ENCODE measurements at places on chromosomes 13 and 19. TPM values are rescaled to one million over a fixed set of nuclear protein-coding genes. Genes with fewer than 3 reads are reported as not detected.
A peak's percentile ranks its signal among the peaks of the same experiment; 100 is the strongest.

KLF1 gene
- total RNA-seq: not detected

DNA sequence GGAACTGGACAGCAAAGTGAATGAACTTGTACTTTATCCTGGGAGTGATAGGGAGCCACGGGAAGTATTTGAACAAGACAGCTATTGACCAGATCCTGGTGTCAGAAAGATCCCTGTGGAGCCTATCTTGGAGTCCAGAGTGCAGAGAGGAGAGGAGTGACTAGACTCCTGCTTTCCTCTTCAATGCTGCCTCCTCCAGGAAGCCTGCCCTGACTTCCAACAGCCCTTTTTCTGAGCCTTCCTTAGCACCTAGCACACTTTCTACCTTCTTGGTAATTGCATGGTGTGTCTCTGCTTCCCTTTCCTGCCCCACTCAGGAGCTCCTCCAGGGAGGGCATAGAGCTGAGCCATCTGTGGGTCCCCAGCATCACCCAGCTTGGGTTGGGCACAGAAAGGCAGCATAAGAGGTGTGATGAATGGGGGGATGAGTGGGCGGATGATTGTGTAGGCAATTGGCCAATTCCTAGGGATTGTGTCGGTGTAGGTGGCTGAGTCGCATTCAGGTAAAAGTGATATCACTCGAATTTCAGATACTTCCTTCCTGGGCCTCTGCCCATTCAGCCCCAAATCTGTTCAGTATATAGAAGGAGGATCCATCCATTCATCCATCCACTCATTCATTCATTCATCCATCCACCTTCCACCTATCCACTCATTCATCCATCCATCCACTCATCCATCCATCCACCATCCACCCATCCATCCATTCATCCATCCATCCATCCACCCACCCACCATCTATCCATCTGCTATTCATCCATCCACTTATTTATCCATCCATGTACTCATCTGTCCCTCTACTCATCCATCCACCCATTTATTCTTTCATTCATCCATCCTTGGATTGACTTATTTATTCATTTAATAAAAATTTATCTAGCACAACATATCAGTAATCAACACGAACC is 26.9 kb downstream of the CYP4F22 start:
- H3K27ac ChIP-seq: no peak overlapping the region
- H3K27me3 ChIP-seq: peaks cover 3% of the 10 kb centered on the region
- DNase-seq: no peak
- H3K4me1 ChIP-seq: no peaks in the 10 kb centered on the region
- H3K4me3 ChIP-seq: no peak overlapping the region

DNA sequence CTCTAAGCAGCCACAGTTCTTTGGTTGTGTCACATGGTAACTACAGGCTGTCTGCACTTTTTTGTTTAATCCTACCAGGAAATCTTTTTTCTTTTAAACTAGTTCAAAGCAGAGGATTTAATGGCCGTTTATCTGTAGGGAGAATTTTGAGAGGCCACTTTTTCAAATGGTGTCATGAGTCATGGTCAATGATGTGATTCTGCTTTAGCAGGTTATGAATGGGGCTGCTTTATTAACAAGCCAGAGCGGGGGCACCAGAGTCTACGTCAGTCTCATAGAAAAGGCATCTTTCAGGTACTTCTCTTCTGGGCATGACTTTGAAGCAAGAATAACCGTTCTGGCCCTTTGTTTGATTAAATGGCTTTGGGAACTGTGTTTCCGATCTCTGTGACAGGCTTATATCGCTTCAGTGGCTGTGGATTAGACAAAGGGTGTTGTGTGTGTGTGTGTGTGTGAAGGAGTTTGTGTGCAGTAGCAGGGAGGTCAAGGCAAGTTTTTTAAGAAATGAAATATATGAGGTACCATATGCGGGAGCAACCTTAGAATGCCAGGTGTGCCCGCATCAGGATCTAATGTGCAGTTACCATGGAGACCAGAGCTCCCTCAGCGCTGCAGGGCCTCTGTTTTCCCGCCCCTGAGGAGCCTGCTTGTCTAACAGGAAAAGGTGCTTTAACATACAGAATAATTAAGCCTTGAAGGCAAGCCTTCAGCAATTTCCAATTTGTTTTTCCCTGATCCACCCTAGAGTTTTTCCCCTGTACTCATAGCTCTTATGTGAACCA is 120.5 kb downstream of the KATNAL1 start:
- peaks cover 9% of the 10 kb centered on the region for H3K4me1 ChIP-seq
- H3K27me3 ChIP-seq: no peaks in the 10 kb centered on the region
- DNase-seq: no peak
- no peak overlapping the region for H3K4me3 ChIP-seq
- H3K27ac ChIP-seq: no peak overlapping the region
- H3K36me3 ChIP-seq: peaks cover 16% of the 10 kb centered on the region

PSG7 gene
- 0.10 TPM for total RNA-seq

DNA sequence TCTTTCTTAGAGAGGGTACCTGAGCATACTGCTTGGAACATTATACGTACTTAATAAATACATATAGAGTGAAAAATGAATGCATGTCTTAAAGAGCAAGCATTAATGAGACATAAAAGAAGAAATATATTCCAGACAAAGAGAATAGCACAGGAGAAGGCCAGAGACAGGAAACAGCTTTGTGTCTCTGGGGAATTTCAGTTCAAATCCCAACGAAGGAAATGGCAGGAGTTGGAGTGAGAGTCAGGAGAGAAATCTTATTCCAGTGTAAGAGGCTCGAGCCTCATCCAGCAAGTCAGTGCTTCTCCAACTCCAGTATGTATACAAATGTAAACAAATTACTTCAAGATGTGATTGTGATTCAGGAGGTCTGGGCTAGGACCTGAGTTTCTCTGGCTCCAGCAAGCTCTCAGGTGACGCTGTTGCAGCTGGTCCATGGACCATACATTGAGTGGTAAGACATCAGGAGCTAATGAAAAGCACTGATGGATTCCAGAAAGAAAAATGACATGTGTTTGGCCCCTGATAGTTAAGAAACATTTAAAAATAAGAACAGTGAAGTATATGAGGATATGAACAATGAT is 108.2 kb downstream of the RAP2A start:
- DNase-seq: no peak
- H3K27ac ChIP-seq: no peak overlapping the region
- H3K36me3 ChIP-seq: no peaks in the 10 kb centered on the region
- no peak overlapping the region for H3K4me3 ChIP-seq
- no peaks in the 10 kb centered on the region for H3K4me1 ChIP-seq

GRCh38 chr19:50030937-50031336 is 5.1 kb downstream of the ZNF473 start:
- H3K27ac ChIP-seq: no peak overlapping the region
- H3K36me3 ChIP-seq: peaks cover 61% of the 10 kb centered on the region
- peaks cover 15% of the 10 kb centered on the region for H3K4me1 ChIP-seq

DNA sequence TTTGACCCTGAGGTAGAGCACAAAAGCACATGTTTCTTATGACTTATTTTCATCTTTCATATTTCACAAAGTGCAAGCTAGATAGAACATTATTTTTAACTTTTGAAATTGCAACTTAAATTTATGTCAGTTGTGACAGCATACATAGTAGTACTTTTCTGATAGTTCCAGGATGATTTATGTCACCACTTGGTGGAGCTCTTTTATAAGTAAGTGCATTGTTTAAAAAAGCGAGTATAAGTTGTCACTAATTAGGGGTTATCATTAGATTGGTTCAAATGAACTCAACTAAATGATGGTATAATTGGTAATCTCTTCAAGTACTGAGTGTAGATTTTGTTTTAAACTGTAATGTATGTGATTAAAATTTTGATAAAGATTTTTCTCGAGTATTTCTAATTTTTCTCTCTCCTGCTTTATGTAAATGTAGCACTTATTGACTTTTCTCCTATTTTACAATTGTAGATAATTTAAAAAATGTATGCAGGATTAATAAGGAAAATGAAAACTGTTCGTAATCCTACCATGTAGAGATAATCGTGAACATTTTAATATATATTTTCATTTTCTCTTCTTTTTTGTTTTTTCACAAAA is 31.1 kb downstream of the RB1 start:
- DNase-seq: peak; percentile 22
- H3K4me1 ChIP-seq: peaks cover 18% of the 10 kb centered on the region
- peak overlapping the region; percentile 49 for H3K27ac ChIP-seq
- no peaks in the 10 kb centered on the region for H3K27me3 ChIP-seq
- H3K36me3 ChIP-seq: peaks cover 31% of the 10 kb centered on the region

- no peaks in the 10 kb centered on the region for H3K4me1 ChIP-seq
- DNase-seq: no peak
- H3K36me3 ChIP-seq: no peaks in the 10 kb centered on the region
- H3K27me3 ChIP-seq: peaks cover 2% of the 10 kb centered on the region
- no peak overlapping the region for H3K4me3 ChIP-seq
Measured at GRCh38 chr19:48596679-48597465, 9.7 kb upstream of the SPACA4 start.

GRCh38 chr13:110124201-110124940 is 182.6 kb downstream of the COL4A1 start:
- no peak for DNase-seq
- H3K4me3 ChIP-seq: no peak overlapping the region
- peaks cover under 1% of the 10 kb centered on the region for H3K27me3 ChIP-seq
- no peak overlapping the region for H3K27ac ChIP-seq
- H3K4me1 ChIP-seq: peaks cover 48% of the 10 kb centered on the region

RELB gene
- total RNA-seq: 6.4 TPM

GRCh38 chr19:16655727-16656126 is 4.2 kb downstream of the SMIM7 start:
- no peak overlapping the region for H3K27ac ChIP-seq
- peaks cover 12% of the 10 kb centered on the region for H3K4me1 ChIP-seq
- peaks cover 48% of the 10 kb centered on the region for H3K36me3 ChIP-seq
- H3K4me3 ChIP-seq: no peak overlapping the region
- H3K27me3 ChIP-seq: peaks cover 2% of the 10 kb centered on the region

DNA sequence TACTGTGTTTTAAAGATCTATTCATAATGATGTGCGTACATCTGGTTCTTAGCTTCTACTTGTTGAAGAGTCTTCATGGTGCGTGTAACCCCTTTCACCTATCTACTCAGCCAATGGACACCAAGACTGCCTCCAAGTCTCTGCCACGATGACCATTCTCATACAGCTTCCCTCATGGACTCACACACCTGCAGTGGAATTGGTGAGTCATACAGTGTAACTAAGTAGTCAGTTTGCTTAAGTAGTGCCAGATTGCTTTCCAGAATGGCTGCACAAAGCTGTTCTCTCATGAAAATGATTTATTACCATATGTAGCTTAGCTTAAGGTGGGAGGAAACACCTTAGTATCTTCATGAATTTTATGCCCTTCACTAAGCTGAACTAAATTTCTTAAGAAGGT is 112.3 kb downstream of the AKAP11 start:
- H3K4me1 ChIP-seq: no peaks in the 10 kb centered on the region
- no peak overlapping the region for H3K4me3 ChIP-seq
- H3K27ac ChIP-seq: no peak overlapping the region
- 0 out of 2 replicates have a peak, but pooled peaks cover 4% of the 10 kb centered on the region for H3K36me3 ChIP-seq
- no peak for DNase-seq

- H3K27ac ChIP-seq: peak overlapping the region; percentile 91
- peaks cover 9% of the 10 kb centered on the region for H3K27me3 ChIP-seq
- no peak for DNase-seq
- H3K4me3 ChIP-seq: peak overlapping the region; percentile 78
- H3K4me1 ChIP-seq: peaks cover 53% of the 10 kb centered on the region
- H3K36me3 ChIP-seq: peaks cover 7% of the 10 kb centered on the region
Measured at GRCh38 chr19:42281146-42281826, 12.2 kb downstream of the CIC start.

DNA sequence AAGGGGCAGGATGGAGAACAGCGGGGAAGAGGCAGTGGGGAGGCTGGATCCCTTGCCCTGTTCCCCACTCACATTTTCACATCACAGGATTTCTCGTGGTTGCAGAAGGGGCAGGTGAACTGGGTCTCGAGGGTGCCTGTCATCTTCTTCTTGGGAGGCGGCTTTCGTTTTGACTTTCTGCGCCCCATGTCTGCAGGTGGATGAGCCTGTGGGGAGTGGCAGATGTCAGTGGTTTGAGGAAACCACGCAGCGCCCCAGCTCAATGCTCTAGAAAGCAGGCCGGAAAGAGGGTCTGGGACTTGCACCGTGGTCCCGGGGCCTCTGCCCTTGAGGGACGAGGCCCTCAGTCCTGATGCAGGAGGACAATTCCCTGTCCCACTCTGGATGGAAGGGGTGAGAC is 4.9 kb downstream of the ELOF1 start:
- H3K36me3 ChIP-seq: peaks cover 17% of the 10 kb centered on the region
- H3K4me1 ChIP-seq: peaks cover 17% of the 10 kb centered on the region
- no peak overlapping the region for H3K27ac ChIP-seq
- no peak for DNase-seq
- H3K4me3 ChIP-seq: no peak overlapping the region

GRCh38 chr19:7505682-7506384 is 10.1 kb upstream of the ZNF358 start:
- no peak for DNase-seq
- H3K27me3 ChIP-seq: peaks cover 19% of the 10 kb centered on the region
- no peak overlapping the region for H3K4me3 ChIP-seq
- no peak overlapping the region for H3K27ac ChIP-seq
- peaks cover 6% of the 10 kb centered on the region for H3K4me1 ChIP-seq

TYROBP gene
- not detected for total RNA-seq

GRCh38 chr13:22126433-22127021 is 455.7 kb downstream of the FGF9 start:
- DNase-seq: no peak
- no peak overlapping the region for H3K27ac ChIP-seq
- no peaks in the 10 kb centered on the region for H3K36me3 ChIP-seq
- no peaks in the 10 kb centered on the region for H3K4me1 ChIP-seq
- H3K4me3 ChIP-seq: no peak overlapping the region

- DNase-seq: peak; percentile 28
- peaks cover 12% of the 10 kb centered on the region for H3K36me3 ChIP-seq
- no peak overlapping the region for H3K4me3 ChIP-seq
- peak overlapping the region; percentile 62 for H3K27ac ChIP-seq
- H3K27me3 ChIP-seq: no peaks in the 10 kb centered on the region
Measured at GRCh38 chr13:59780058-59780457, 383.7 kb downstream of the DIAPH3 start.

FBN3 gene
- total RNA-seq: not detected

DNA sequence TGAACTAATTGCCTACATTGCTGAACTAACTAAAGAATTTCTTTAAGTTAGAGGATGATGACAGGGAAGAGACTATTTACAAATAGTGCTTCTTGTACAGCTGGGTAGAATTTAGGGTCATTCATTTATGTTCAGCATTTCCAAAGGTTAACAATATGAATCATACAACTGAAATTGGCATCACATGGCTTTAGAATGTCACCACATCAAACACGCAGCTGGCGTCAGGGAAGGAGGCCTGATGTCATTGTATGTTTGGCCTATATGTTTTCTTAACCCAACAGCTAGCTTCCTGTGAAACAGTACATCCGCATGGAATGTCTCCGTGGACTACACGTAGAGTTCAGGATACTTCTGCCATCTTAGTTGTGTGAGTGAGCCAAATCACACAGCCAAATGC is 99.0 kb upstream of the TNFSF11 start:
- no peak overlapping the region for H3K4me3 ChIP-seq
- no peak for DNase-seq
- no peaks in the 10 kb centered on the region for H3K4me1 ChIP-seq
- no peak overlapping the region for H3K27ac ChIP-seq

GRCh38 chr19:56310462-56310861 is 4.2 kb downstream of the ZSCAN5A start:
- no peak overlapping the region for H3K27ac ChIP-seq
- H3K27me3 ChIP-seq: no peaks in the 10 kb centered on the region
- peaks cover 12% of the 10 kb centered on the region for H3K36me3 ChIP-seq
- DNase-seq: no peak

- peaks cover 76% of the 10 kb centered on the region for H3K4me1 ChIP-seq
- H3K27ac ChIP-seq: peak overlapping the region; percentile 51
- H3K36me3 ChIP-seq: peaks cover 33% of the 10 kb centered on the region
- peaks cover 9% of the 10 kb centered on the region for H3K27me3 ChIP-seq
- no peak for DNase-seq
Measured at GRCh38 chr13:21058361-21058760, 3.0 kb downstream of the LATS2 start.

Measured in HFFc6 (cell line).